ENCODE measurements at places on chromosomes 3 and 15. TPM values are rescaled to one million over a fixed set of nuclear protein-coding genes. Genes with fewer than 3 reads are reported as not detected.

The PLA1A gene
- total RNA-seq, result 0.83 TPM

The CYP19A1 gene
- 4.0 TPM for total RNA-seq

The SPCS1 gene
- total RNA-seq, result 43.4 TPM

The SCN5A gene
- 0.37 TPM for total RNA-seq

The SNX22 gene
- 0.18 TPM for total RNA-seq

The DUOX2 gene
- total RNA-seq, result under 0.01 TPM

The FETUB gene
- not detected for total RNA-seq

The COL6A5 gene
- total RNA-seq, result not detected

The RTP1 gene
- total RNA-seq, result not detected

The FGD5 gene
- total RNA-seq, result 0.14 TPM

The FNDC3B gene
- total RNA-seq, result 153 TPM

The CADPS gene
- 26.5 TPM for total RNA-seq

The MORC1 gene
- not detected for total RNA-seq

The FRMD4B gene
- 0.14 TPM for total RNA-seq

The IL17RE gene
- 0.14 TPM for total RNA-seq

The TERC gene
- 37.7 TPM for total RNA-seq

The PSMD2 gene
- total RNA-seq, result 391 TPM

The ZMAT3 gene
- 35.5 TPM for total RNA-seq

The CHRNB4 gene
- total RNA-seq, result not detected

The PLSCR2 gene
- not detected for total RNA-seq

The COX5A gene
- 34.6 TPM for total RNA-seq

The ANKRD34C gene
- not detected for total RNA-seq

The HES1 gene
- 3.3 TPM for total RNA-seq

The CCDC13 gene
- total RNA-seq, result 1.1 TPM

The GRAMD2A gene
- total RNA-seq, result 0.55 TPM

The GOLGA8T gene
- total RNA-seq, result 0.14 TPM

The KBTBD8 gene
- total RNA-seq, result 2.4 TPM

The LRTM1 gene
- not detected for total RNA-seq

The SPRED1 gene
- total RNA-seq, result 30.7 TPM

The GOLGA8K gene
- total RNA-seq, result 0.09 TPM

The EDC3 gene
- total RNA-seq, result 12.0 TPM

The SH2D7 gene
- total RNA-seq, result not detected

The CASR gene
- not detected for total RNA-seq

The THAP10 gene
- total RNA-seq, result 1.0 TPM

The SHC4 gene
- total RNA-seq, result 1.8 TPM

The AGBL1 gene
- not detected for total RNA-seq

The ERICH6 gene
- total RNA-seq, result not detected

The ARRDC4 gene
- 9.2 TPM for total RNA-seq

The DGKG gene
- total RNA-seq, result 2.0 TPM

The SLC51A gene
- total RNA-seq, result not detected

The EIF4G1 gene
- total RNA-seq, result 198 TPM

The GCSAM gene
- not detected for total RNA-seq

The AHSG gene
- total RNA-seq, result not detected

The CSK gene
- 17.7 TPM for total RNA-seq

The PP2D1 gene
- not detected for total RNA-seq

The GALNT15 gene
- total RNA-seq, result 20.2 TPM

The GFM1 gene
- 27.3 TPM for total RNA-seq

The CYP8B1 gene
- not detected for total RNA-seq

The TRAT1 gene
- not detected for total RNA-seq

All from smooth muscle cell of bladder (primary cell).